Stimulated activated naive B cell treated with anti-CD40 and anti-IgM and Interleukin-4, amounts not matched to agents 10 μg/mL and 1 μg/mL and 100 μg/mL, for 72 hours (primary cell): ENCODE measurements at places on chromosomes 5 and 9.

DNA sequence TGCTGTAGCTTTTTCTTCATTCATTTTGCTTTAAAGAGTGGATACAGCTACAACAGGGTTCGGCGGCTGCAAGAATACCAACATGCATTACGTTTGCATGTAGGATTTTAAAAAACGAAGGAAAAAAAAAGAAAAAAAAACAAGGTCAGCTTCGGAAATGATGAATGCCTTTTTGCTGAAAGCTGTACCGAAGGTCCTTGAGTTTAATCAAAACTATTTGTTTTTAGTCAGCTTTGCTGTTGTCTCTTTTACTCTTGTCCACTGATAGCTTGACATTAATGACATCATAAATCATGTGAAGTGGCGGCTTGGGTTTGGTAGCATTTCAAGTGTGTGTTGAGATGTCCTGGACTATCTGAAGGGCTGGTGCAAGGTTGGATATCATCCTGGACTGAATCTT is 779.1 kb downstream of the NR2F1-AS1 start:
- DNase-seq = no peak

- peak; percentile 17 for DNase-seq
Measured at GRCh38 chr5:66306105-66306843, 162.2 kb downstream of the SREK1 start.

- no peak for DNase-seq
Measured at GRCh38 chr5:171415115-171415730, 4.2 kb upstream of the FGF18 start.

DNA sequence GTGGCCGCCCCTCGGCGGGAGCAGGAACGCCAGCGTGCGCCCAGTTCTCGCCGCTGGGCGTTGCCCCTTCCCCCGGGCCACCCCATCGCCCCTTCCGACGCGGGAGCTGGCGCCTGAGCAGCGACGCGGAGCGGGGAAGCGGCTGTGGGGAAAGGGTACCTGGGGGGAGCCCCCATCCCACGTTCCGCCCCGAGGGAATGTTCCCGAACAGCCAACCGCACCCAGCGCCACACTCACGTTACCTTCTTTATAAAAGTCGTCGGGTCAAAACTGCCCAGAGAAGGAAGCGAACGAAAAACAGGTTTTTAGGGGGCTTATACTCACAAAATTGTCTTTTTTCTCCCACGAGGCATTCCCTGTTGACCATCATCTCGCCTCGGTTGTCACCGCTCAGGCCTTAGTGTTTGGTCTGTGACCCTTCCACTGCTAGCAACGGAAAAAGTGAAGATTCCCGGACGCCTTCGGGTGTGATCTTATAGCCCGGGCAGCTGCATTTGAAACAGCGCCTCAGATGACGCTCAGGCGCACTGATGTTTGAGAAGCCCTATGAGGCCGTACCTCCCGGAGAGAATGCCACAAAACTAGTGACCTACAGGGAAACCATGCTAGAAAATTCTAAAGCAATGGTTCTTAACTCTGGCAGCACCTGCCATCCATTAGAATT is 475 bp upstream of the GOLM1 start:
- DNase-seq = no peak

DNA sequence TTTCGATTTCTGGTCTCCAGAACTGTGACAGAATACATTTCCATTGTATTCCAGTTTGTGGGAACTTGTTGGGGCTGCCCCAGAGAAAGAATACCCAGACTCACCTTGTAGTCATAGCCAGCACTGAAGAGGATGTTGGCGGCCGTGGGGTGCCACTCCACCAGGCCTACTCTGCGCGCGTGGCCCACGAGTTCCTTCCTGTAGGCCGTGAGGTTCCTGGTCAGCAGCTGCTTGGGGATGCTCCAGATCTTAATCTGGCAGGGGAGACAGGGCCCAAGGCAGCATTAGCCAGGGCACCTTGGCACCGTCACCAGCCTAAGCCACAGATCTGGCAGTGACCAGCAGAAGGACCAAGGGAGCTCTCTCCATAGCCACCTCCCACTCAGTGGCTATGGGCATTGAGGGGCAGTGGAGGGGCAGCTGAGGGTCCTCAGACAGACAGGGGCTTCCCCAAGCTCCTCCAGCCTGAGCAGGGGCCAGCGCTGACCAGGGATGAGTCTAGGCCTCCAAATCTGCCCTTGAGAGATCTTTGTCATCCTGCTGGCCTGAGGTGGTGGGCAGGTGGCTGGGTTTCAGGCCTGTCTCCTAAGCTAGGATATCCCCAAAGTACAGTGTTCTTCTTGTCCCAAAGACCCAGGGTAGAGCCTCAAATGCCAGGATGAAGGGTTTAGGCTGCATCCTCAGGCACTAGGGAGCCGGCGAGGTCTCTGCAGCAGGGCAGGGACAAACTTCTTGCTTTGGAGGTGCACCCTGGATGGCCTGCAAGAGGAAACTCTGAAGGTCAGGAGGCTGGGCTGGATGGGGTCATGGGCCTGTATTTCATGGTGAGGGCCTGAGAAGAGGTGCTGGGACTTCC is 15.9 kb upstream of the TRIM14 start:
- no peak for DNase-seq

- no peak for DNase-seq
Measured at GRCh38 chr9:8907868-8908267, 1108.3 kb upstream of the DMAC1 start.

DNA sequence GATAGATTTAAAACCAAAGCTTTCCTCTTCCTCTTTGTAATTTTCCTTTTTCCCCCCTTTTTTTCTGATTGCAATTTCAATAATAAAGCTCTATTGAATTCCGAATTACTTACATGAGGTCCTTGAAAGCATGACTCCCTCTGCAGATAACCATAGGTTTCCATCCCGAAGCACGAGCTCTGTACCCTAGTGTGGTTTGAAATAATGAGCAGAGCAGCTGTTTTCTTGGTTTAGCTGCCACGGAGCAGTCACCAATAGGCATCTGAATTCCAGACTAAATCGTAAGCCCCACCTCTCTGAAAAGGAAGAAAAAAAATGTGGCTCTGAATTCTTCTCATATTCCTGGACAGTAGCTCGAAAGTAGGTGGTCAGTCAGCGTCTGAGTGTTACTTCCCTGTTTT is 18.5 kb upstream of the GNE start:
- DNase-seq = no peak

- DNase-seq = no peak
Measured at GRCh38 chr5:5353681-5354080, 68.8 kb upstream of the ICE1 start.

DNA sequence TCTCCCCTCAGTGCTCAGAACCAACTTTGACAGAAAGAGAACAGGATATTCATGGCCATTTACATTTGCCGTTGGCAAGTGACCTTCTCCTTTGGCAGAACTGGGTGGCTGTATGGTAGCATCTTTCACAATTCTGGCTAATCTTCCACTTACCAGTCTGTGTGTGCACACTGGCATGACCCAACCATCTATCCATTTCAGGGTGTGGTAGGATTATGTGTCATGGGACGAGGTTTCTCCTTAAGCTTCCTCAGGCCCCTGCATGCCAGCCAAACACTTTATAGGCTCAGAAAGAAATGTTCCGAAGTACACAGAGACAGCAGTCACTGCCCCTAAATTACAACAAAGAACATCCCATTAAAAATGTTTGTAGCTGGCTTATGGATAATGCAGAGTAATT is 497.1 kb downstream of the NFIB start:
- no peak for DNase-seq

DNA sequence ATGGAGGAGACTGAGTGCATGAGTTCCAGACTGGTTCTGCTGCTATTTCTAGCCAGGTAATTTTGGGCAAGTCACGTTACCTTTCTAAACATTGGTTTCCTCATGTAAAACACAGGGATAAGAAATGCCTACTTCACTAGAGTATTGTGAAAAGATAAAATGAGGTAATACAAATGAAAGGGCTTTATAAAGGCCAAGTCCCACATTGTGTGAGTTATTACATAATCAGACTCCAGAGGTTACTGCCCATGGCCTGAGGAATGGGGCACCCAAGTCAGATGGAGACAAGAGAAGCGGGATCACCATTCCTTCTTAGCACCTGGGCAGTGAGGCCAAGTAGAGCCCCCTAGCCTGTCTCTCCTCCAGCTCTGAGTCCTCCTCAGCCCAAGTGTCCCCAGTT is 7.5 kb downstream of the HBEGF start:
- DNase-seq = no peak

- DNase-seq = no peak
Measured at GRCh38 chr5:88238732-88239131, 29.9 kb downstream of the TMEM161B start.

- DNase-seq = no peak
Measured at GRCh38 chr5:84861306-84861705, 476.6 kb upstream of the EDIL3 start.

GRCh38 chr5:132313366-132313765 is 19.2 kb downstream of the SLC22A4 start:
- no peak for DNase-seq

- DNase-seq = no peak
Measured at GRCh38 chr5:152607401-152608160, 202.5 kb upstream of the NMUR2 start.

GRCh38 chr9:71249729-71250317 is 128.4 kb upstream of the TRPM3 start:
- DNase-seq = no peak

DNA sequence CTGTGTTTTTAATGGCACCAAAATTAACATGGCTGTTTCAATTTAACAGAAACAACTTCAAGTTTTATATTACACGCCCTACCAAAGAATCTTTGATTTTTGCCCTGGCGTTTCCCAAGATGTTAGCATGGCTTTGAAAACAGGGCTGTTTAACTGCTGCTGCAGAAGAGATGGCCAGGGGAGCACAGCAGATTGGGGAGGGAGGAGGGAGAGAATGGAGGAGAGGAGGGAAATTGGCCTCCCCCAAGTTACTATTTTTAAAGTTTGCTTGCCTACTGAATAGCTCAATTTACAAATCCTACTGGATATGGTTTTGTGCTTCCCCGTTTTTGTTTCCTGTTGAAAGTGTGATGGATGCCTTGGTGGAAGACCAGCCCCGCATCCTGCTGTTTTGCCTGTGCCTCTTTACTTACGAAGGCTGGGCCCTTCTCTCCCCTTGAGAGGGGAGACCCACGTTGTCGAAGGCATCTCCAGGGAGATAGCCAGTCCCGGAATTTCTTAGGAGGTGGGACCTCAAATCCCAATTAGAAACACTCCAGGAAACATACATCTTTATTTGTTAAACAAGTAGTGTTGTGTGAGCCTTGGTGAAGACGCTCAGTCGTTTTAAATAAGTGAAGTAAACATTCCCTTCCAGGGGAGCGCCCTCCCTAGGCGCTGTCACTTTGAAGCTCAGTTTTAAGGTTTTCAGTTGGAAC is 98.6 kb downstream of the AOPEP start:
- no peak for DNase-seq

DNA sequence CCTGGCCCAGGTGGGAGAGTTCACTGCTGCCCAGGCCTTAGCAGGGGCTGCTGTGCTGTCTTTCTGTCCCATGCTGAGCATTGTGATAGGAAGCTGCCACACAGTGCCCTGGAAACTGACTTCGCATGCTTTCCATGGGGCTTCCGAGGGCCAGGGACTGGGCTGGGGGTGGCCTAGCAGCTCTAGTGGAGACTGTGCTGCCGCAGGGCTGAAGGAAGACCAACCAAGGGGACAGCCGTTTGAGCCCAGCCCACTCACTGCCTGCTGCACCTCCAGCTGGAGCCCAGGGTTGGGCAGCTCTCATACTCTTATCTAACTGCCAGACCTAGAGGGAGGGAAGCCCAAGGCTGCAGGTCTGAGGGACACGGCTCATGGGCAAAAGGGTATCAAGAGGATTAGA is 79.2 kb downstream of the RGS3 start:
- DNase-seq = no peak

GRCh38 chr5:160547872-160548271 is 126.2 kb downstream of the PTTG1 start:
- DNase-seq = no peak

DNA sequence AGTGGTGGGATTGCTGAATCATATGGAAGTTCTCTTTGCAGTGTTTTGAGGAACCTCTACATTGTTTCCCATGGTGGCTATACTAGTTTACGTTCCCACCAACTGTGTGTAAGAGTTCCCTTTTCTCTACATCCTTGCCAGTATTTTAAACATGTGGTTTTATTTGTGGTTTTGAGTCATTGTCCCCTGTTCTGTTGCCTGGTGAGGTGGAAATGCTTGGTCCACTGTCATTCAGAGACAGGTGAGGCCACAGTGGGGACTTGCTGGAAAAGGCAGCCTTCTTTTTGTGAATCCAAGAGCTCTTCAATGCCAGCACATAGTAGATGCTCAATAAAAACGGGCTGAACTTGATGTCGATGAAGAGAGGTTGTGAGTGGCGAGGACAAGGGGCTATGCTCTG is 44.2 kb downstream of the SH3PXD2B start:
- DNase-seq = peak; percentile 12

DNA sequence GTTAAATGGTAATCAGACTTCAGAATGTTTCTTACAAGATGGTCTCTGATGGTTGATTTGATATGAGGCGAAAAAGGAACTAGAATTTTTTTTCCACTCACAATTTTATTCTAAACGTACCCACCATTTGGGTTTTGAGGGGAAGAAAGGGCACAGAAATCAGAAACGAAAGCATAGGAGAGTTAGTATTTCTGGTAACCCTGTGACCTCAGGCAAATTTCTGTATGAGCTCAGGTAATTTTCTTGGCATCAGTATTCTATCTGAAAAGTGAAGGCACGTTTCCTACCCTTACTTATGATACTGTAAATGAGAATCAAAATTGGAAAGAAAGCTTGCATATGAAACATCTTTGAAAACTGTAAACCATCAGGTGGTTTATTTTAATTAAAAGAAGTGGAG is 26.5 kb downstream of the TMEFF1 start:
- DNase-seq = no peak

- DNase-seq = no peak
Measured at GRCh38 chr5:60649288-60649917, 50.6 kb downstream of the DEPDC1B start.

- no peak for DNase-seq
Measured at GRCh38 chr5:129135633-129136032, 41.1 kb downstream of the ISOC1 start.

DNA sequence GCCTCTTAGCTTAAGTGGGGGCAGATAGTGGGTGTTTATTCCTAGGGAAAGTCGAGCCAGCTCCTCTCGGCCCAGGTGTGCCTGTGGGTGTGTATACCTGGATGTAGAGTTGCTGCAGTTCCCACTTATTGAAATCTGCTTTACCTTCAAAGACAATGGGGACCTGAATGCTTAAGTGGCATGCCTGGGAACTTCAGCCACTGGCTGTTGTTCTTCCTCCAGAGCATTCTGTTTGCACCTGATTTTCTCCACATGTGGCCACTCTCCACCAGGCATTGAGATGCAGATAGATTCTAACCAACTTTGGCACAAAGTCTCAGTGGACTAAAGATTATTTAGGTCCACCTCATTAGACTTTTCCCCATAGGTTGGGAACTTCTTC is 186.8 kb downstream of the ZNF462 start:
- DNase-seq = no peak

- no peak for DNase-seq
Measured at GRCh38 chr9:114688909-114689610, 7.1 kb upstream of the TEX48 start.

- DNase-seq = no peak
Measured at GRCh38 chr9:122386311-122386872, 15.6 kb downstream of the PTGS1 start.
